T follicular helper cell (primary cell): ENCODE measurements at places on chromosomes 16 and 17.

DNA sequence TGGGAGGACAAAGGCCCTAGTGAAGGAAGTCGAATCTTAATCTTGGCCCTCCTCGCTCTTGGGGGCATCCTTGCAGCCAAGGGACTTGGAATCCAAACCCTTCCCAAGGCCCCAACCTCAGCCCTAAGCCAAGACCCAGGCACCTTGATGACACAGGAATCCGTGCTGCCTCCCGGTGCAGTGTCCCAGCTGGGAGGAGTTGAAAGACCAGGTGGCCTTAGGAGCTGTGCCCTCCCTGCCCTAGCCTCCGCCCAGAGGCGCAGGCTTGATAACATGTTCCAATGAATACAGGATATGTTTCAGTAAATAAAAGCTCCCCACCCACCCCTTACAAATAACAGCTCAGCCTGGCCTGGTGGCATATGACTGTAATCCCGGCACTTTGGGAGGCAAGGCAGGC is at the start of gene CHST5:
CHST5 (minus strand) TSS at position 208 of the 400 bp plus-strand sequence. CDS start 5,724 bp downstream, outside the sequence.
- DNase-seq = no peak

GRCh38 chr17:491086-492021 is 138.7 kb upstream of the RPH3AL start:
- no peak for DNase-seq

- DNase-seq = no peak
Measured at GRCh38 chr17:60151355-60151754, 1.6 kb downstream of the CA4 start.

- no peak for DNase-seq
Measured at GRCh38 chr16:88634994-88635670, 3.2 kb upstream of the IL17C start.

DNA sequence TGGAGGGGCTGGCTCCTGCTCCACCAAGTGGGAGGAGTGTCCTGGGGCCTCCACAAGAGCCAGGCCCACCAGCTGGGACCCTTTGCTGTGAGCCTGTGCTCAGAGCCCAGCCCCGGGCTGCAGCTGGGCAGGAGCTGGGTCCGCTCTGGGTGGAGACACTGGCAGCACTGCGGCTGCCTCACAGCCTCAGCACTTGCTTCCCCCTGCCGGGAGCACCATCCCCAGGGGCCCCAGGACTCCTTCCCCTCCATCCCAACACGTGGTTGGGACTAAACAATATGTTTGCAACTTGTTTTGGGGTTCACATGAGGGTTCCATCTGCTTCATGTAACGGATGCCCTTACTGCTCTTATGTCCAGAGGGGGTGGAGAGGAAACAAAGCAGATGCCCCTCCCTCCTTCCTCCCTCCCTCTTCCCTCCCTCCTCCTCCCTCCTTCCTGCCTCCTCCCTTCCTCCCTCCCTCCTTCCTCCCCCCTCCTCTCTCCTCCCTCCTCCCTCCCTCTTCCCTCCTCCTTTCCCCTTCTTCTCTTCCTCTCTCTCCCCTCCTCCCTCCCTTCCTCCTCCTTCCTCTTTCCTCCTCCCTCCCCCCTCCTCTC is 16.3 kb upstream of the CBFA2T3 start:
- DNase-seq = no peak

DNA sequence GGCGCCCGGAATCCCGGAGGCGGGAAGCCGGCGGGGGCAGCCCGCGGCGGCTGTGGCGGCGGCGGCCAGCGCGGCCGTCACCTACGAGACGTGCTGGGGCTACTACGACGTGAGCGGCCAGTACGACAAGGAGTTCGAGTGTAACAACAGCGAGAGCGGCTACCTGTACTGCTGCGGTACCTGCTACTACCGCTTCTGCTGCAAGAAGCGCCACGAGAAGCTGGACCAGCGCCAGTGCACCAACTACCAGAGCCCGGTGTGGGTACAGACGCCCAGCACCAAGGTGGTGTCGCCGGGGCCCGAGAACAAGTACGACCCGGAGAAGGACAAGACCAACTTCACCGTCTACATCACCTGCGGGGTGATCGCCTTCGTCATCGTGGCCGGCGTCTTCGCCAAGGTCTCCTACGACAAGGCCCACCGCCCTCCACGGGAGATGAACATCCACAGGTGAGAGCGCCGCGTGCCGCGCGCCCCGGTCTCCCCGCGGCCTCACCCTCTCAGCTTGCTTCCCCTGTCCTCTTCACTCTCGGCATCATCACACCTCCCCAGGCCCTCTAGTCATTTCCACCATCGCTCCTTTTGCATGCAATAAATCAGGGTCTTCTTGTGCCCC is 706 bp downstream of the SHISA6 start:
- DNase-seq = no peak

DNA sequence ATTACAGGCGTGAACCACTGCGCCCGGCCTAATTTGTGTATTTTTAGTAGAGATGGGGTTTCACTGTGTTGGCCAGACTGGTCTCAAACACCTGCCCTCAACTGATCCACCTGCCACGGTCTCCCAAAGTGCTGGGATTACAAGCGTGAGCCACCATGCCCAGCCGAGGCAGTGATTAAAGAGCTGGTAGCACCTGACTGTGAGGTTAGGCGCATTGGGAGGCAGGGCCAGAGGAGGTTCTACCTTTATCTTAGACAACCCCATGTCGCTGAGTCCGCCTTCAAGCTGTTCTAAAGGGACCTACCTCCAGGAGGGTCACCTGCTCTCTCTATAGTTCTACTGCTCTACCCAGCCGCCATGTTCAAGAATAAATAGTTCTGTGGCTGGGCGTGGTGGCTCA is 8.1 kb downstream of the RSL1D1 start:
- DNase-seq = no peak

DNA sequence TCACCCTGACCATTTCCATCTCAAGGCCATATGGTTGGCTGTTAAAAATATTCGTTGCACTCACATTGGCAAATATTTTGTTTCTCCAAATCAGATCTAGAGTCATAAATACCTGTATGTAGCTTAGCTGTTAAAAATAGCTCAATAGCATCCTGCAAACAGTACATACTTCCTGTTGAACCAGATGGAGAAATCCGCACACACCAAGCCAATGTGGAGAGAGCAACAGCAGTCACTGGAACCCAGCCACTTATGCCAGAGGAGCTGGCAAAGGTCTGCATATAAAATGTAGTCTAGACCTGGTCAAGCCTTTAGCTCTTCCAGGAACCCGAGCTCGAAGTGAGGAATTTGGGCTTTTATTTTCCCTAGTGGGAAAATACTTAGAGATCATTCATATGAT is 146.4 kb upstream of the KCNJ16 start:
- no peak for DNase-seq

DNA sequence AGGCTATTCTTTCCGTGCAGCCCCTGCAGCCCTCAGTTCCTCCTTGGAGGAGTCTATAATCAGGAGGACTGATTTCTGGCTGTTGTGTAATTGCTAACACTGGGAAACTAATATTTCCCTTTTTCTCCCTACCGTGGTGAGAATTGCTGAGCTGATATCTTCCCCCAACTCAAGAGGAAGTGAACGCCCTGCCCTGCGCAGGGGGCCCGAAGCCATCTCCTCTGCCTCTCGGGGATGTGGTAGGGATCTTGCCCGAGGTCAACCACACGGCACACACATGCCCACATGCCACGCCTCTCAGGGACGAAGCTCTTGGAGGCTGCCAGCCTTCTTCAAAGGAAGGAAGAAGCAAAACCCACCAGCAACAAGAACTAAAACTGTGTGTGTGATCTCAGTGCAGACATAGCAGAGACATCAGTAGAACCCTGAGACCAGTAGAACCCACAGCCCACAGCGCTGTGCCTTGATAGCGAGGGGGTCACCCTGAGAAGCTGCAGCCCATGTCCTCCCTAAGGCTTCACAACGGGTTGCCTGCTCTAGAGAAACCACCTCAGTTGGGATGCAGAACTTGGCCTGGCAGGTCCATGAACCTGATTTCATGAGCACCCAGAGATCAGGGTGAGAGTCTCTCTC is 8.9 kb upstream of the ULK2 start:
- no peak for DNase-seq

- no peak for DNase-seq
Measured at GRCh38 chr17:29020576-29020975, 14.7 kb upstream of the SEZ6 start.

GRCh38 chr16:1494129-1494640 is 1.0 kb downstream of the TELO2 start:
- DNase-seq = no peak

DNA sequence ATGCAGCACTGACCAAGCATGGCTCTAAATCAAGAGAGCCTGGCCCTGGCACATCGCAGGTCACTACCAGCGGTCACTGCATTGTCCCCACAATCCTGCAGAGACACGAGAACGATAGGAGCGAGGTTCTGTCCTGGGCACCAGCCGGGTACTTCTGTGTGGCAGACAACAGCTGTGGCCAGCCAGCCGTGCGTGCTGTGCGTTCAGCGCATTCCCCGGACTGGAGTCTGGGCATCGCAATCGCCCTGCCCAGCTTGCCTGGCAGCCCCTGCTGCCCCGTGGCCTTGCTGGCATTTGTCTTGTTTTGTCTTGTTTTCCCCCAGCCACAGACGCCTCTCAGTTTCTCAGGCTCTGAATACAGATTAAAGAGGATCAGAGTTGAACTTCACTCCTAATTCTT is 33.9 kb downstream of the COTL1 start:
- no peak for DNase-seq

- DNase-seq = no peak
Measured at GRCh38 chr17:49969134-49969759, at the start of gene DLX4. TSS of gene DLX4 (plus strand) at chr17:49969190. CDS start at chr17:49969469, 279 bp downstream.

DNA sequence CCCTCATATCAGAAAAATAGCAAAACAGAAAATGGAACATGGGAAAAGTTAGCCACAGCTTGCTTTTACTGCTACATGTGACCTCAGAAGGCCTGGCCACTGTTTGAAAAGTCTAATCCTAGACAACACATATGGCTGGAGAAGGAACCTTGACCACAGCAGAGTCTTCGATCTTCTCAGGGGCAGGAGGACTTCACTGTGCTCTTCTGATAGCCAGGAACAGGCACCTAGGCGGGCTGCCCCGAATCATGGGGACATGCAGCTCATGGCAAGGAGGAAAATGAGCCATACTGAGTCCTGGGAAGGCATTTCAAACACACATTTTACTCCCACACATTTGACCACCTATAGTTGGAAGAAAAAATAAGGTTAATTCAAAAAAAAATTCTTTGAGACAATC is 31.1 kb upstream of the ADORA2B start:
- no peak for DNase-seq
